ENCODE measurements at places on chromosomes 12 and 14.

GRCh38 chr12:16880864-16881285, 274.9 kb upstream of the LMO3 start:
- no peak for DNase-seq

GRCh38 chr14:48250575-48250974, 575.2 kb upstream of the MDGA2 start:
- no peak for DNase-seq

DNA sequence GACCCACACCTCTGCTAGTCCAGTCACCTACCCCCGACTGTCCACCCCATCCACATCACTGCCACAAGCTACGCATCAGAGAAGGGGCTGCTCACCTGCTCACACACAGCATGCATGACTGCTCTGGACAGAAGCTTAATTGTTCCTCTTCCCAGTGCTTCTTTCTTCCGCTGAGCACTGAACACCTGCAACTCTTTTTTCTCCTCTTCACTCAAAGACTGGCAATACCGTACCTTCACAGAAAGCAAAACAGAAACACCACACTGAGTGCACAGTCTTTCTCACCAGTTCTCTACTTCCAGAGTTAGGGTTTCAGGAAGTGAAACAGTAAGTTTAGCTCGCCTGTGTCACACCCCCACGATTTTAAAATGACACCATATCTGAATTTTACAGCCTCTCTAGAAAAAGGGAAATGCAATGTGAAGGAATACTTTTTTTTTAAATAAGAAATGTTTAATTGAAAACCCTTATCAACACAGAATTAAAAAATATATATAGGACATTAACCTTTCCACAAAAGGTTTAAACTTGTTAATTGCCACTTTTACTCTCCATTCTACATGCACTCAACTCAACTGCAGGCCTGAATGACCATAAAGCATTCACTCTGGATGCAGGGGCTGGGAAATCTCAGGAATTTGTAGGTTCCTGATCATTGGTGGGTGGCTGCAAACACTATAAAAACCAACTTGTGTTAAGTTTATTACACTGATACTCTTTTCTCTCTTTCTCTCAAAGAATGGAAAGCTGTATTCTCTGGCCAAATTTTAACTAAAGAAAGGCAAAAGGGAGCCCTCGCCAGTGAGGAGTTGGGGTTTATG, 120.0 kb downstream of the PRICKLE1 start:
- DNase-seq = no peak

GRCh38 chr14:90562652-90563051, 165.8 kb downstream of the CALM1 start:
- no peak for DNase-seq

DNA sequence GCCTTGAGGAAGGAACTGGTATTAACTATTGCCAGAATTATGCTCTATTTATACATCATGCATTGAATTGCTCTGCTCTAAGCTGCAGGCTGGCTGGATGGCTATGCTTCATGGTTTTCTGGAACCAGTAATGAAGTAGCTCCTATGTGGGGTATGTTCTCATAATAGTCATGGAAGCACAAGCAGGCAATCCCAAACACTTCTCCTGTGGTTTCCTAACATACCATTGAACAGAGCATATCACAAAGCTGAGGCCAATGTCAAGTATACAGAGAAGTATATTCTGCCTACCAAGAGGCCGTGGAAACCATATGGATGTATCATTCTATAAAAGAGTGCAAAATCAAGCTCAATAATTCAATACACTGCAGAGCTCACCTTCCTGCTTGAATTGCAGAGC, 1752.4 kb upstream of the FLRT2 start:
- no peak for DNase-seq

DNA sequence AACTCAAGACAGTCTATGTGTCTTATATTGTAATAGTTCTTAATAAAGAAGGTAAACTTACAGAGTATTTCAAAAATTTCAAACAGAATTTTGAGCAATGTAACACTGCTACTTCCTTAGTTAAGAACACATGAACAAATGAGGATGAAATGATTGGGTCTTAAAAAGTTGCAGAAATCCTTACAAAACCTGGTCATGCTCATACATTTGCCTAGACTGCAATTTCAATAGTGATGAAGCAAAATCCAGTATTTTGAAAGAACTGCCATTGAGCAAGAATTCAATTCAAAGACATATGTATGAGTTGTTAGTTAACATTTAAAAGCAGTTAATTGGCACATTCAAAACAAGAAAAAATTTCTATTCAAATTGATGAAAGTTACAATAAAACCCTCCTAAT, 17.8 kb upstream of the HIF1A start:
- no peak for DNase-seq

DNA sequence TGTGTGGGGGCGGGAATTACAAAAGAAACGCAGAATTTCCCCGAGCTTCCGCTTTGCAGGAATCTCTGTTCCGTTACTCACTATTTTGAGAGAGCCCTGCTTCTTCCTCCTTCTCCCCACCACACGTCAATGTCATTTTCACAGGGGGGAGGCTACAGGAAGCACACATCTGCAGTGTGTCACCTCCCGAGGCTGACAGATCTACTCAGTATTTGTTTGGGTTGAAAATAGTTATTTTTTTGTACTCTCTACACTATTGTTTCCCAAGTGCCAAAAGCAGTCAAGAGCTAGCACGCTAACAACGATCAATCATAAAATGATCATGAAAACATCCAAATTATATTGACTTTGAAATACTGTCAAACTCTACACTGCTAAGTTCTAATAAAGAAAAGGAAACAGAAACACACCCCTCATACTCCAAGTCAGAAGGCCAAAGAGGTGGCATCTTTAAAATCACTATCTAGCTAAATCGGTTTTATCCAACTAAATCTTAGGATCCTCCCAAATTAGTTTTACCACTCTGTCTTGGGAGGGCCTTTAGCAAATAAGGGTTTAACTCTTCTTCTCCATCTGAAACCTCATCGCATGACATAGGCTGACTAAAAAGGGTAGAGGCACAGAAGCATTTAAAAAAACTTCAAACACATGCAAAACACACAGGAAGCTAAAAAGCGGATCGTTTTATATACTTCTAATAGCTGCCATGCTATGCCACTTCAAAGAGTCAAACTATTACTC, 51.8 kb downstream of the FOXN3 start:
- no peak for DNase-seq

GRCh38 chr14:104908303-104908702, 16.4 kb upstream of the PLD4 start:
- DNase-seq = no peak

- no peak for DNase-seq
Observed at GRCh38 chr14:100858838-100859220, 32.9 kb downstream of the MEG3 start.

DNA sequence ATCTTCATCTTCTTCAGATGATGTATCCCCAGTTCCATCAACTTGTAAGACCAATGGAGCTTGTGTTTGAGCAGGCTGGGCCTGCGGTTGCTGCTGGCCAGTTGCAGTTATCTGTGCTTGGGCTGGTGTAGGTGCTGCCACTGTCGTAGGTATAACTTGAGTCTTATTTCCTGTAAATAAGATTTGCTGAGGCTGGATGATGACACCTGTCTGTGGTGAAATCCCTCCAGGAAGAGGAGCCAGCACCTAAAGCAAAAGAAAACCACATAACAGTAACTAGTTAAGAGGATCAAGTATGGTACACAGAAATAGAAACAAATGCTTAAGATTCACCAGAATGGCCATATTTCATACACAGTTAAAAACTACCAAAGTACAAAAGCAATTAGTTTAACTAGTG, 28.2 kb downstream of the GTF2A1 start:
- no peak for DNase-seq

- DNase-seq = no peak
Observed at GRCh38 chr14:106507354-106507753, 981.0 kb downstream of the TMEM121 start.

DNA sequence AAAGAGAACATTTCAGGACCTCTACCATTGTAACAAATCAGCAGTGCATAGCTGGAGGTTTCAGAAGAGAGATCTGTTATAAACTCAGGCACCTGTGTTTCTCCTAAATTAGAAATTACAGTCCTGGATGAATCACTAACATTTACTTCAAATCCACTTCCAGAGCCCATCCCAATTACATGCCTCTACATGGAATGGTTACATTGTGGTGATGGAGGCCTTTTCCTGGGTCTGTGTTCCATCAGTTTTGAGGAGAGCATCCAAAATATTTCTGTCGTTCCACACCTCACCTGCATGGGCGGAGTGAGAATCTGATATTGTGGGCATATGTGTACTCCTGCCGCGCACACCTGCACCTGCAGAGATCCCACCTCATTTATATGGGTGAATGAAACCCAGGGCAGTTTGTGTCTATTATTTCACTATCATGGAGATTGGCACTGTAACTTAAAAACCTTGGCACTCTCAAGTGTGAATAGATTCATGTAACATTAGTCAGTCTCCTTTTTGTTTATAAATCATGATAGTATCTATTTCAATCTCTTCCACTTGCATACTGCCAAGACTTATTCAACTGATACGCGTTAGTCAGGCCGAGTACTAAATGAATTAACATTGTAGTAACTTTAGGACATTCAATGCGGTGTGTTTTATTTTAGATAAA, 215.1 kb upstream of the FAR2 start:
- DNase-seq = no peak

GRCh38 chr12:9809338-9809737, 17.9 kb upstream of the KLRF1 start:
- no peak for DNase-seq

DNA sequence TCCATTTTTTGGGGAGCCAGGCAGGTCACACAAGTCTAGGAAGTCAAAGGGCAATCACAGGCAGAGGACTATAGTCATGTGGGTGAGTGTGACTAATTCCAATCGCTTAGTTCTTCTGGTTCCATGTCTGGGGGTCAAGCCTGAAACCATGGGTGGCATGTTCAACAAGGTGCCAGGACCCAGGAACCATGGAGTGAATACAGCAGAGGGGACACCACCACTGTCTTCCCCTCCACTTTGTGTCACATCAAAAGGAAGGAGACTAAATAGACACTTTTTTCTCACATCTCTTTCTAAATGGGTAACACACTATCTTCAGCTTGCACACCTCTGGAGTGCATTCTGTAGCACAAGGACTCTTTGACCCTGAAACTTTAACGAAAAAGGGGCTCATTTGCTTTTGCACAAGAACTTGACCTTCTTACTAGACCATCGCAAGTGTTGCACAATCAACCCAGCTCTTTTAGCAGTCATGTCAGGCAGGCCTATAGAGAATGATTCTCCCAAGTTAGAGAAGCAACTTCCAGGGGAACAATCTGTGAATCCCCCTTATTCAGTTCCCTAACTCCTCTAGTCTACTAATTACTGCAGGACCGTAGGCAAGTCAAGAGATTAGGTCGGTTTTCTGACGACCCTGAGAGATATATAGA, 398.7 kb downstream of the NELL2 start:
- DNase-seq = no peak

GRCh38 chr12:62106547-62107185, 153.5 kb upstream of the USP15 start:
- no peak for DNase-seq

DNA sequence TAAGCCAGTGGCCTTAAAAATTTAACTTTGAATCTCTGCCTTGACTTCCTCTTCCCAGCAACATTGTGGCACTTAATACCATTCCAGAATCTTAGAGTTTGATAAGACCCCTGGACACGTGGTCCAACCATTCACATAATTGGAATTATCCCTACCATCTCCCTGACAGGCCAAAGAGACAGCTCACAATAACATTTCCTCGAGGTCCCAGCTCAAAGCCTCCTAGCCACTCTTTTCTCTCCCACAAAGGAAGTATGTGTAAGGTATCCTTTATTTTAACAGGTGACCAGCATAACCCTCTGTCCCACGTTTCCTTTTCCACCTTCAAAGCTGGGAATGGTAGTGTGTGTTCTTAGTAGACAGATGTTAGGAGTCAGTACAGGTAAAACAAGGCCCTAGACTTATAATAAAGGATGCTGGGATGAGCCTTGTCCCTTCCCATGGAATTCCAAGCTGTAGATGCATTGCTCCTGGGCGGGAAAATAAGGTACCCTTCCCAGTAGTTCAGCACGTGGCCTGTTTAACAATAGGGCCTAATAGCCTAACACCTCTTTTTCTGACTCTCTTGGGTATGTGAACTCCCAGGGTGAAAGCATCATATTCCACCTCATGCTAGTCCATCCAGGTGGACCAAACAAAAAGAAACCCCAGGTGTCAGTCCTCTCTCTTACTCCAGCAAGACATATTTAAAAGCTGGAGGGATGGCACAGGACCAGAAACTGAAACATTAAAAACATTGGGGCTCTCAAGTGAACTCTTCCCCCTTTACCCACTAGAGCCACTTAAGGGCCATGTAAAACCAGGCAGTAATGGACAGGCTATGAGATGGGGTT, 37.5 kb upstream of the COL2A1 start:
- DNase-seq = no peak

DNA sequence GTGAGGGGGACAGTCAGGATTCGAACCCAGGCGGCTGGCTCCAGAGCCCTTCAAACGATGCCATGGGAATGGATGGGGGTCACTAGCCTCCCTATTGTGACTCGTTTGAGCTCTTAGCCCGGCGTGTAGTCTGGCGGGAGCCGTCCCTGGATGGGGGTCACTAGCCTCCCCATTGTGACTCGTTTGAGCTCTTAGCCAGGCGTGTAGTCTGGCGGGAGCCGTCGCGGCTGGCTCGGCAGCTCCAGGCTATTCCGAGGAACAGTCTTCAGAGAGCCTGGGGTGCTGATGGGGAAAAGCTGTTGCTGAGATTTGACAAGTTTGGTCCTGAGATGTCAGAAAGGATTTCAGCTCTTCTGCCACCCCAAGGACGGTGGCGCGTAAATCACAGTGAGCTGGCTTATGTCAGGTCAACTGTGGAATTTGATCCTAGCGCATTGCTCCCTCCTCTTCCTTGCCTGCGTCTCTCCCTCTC, 58.3 kb downstream of the CALM1 start:
- DNase-seq = no peak

DNA sequence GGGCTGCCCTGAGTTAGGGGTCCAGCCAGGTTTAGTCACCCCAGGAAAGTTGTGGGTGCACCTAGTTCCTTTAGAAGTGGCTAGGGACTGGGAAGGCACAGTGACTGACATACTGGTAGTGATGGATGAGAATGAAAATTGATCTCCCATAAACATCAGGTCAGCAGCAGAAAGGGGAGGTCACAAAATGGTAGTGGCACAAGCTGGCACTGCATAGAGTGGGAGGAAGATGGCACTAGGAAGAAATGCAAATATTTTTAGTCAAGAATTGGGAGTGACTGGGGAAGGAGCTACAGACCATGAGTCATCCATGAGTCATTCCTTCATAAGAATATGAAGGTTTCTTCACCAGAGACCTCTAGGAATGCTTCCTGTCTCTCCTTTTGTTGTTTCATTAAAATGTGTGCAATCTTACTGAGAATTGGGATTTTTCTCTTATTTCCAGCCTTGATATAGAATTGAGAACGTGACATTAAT, 198.3 kb upstream of the AMIGO2 start:
- peak; percentile 95 for DNase-seq

DNA sequence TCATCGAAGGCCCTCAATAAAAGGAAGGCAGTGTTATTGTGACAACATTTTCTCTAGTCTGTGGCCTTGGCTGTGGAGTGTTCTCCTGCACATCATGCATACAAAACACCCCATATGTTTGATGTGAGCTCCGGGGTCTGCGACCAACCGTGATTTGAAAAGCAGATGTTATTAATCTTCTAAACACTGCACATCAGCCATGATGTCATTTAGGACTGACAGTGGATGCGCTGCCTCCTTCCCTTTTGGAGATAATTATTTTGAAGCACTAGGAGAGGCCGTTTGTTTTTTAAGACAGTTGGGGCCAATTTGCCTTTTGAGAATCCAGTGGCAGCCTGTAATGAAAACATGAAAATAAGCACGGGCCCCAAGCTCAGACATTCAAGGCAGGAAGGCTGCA, 1041.6 kb downstream of the BCL11B start:
- DNase-seq = no peak

GRCh38 chr12:107560165-107560898, 125.3 kb upstream of the PWP1 start:
- DNase-seq = no peak

GRCh38 chr14:79658769-79659168, 552.5 kb downstream of the DIO2 start:
- no peak for DNase-seq

Measured in RCC 7860 (cell line).